ENCODE measurements at places on chromosomes 5 and 9.

DNA sequence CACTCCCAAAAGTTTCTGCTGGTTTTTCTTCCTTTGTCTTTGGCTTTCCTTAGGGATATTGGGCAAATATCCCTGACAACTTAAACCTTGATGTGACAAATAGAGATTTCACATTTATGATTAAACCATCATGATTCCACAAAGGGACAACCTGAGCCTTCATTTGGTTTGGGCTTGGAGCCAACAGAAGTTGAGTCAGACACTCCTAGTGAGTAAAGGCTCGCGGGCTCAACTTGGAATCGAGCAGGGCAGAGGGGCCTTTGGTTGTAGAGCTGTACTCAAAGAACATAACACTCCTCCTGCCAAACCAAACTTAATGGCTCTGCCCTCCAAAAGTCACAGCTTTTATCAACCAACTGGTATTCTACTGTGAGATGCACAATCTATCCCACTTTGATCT, 290.2 kb upstream of the MAP3K1 start:
- DNase-seq: peak; percentile 51

DNA sequence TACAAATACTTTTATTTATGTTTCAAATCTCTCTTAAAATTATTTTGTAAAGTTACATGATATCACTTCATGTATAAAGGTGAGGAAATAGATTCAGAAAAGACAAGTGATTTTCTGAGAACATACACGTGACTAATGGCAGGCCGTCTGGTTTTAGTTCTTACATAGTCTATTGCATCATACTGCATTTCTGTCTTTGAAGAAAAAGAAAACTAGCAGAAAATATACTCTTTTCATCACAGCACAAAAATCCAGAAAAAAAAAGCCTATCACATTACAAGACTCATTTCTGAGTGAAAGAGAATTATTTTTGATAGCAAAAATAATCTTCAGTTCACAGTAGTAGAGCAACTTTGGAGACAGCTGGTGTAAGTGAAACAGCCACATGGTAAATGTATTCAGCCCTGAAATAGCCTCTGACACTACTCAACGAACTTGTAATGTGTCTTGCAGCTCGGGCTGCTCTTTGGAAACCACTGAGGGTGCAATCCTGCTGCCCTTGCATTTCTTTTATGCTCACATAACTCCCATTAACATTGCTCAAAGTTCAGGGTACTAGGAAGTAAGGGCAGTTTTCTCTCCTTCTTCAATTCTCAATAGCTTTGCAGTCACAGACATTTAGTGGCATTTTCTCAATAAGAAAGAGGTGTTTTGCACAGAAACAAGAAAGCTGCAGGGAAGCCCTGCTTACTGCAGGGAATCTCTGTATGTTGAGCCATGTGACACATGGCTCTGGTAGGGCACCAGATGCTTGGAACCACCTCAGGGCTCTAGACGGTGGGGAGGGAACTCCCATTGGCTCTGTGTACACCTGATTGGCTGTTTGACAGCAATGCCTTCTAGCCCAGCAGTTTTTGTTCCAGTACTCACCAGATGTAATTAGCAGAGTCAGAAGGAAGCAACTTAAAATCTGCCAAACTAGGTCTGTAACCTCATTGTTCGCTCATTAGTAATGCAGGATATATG, 845.3 kb upstream of the PTPRD start:
- DNase-seq: no peak

GRCh38 chr9:114049441-114050225, 28.5 kb downstream of the AMBP start:
- no peak for DNase-seq

DNA sequence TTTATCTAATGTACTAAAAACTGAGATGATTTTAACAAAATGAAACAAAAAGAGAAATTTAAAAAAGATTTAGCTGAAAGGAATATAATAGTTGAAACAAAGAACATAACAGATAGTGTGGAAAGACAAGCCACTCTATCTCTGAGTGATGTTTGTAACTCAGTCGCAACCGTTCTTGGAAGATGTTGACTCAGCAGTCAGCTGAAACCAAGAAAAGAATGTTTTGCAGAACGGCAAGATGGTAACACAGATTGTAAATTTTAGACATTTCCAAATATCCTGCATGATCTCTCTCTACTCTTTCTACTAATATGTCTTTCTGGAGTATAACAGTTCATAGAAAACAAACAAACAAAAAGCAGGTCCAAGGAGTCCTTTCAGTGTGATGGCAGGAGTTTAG, 746.1 kb upstream of the CDH6 start:
- DNase-seq: no peak

DNA sequence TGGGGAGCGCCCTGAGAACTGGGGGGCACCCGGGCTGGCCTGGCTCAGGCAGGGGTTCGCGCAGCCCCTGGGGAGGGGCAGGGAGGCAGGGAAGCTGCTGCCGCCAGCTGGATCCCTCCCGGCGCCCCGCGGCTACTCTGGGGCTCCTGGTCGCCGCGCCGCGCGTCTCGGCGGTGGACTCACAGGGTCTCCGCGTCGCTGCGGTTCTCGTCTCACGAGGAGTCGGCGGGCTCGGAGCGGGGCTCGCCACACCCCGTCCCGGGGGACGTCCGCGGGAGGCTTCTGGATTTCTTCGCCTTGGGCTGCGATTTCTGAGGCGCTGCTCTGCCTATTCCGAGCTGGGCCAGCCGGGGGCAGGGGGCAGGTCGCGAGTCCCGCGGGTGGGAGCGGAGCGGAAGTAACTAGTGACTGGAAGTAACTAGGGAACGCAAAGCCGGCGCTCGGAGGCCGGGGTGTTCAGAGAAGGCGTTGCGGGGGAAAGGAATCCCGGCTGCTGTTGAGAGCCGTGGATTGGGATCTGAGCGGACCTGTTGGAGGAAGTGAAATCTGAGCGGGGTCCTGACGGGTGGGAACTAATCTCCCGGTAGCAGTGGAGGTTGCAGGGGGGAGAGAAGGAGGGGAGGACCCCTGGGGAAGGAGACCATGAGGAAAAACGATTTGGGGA, 511 bp downstream of the CYSTM1 start:
- peak; percentile 51 for DNase-seq

DNA sequence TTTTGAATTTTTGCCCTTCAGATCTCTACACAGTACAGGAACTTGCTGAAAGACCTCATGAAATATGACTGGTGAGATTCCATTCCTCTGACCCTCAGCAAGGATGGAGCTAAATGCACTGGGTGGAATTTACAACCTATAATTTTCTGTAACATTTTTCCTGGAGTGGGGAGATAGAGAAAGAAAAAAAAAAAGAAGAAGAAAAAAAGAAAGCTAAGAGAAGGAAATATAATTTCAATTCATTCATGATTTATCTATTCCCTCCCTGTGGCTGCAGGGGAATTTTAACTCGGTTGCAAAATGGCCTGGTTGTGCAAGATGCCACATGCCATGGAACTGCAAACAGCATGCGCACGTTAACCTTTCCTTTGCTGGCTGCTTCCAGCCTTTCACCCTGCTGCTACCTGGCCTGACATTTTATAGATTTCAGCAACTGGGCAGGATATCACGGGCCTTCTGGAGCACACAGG, 155.4 kb downstream of the FSTL4 start:
- DNase-seq: peak; percentile 58

DNA sequence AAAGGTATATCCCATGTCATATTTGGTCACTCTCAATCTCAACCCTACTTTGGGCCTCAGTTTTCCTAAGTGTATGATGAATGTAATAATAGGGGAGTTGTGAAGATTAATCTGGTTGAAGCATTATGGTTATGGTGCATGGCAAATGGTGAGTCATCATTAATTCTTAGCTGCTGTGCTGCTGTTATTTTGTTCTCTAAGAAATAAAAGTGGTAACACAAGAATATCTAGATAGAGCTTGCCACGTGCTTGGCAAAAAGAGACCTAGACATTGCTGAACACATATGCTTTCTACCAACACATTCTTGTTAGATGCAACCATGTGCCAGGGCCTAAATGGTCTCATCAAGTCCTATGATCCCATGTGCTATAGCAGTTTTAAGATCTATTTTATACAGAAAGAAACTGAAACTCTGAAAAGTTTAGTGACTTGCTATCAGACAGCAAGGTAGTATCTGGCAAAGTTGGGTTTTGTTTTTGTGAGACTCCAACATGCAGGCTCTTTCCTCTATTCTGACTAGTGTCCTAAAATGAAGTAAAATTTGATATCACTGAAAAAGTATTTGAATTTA, 699.9 kb upstream of the MEF2C start:
- DNase-seq: peak; percentile 22

- no peak for DNase-seq
Observed at GRCh38 chr9:131096269-131097125, at the start of gene AIF1L. Gene AIF1L (plus strand): TSS chr9:131096531. CDS start chr9:131096630, 99 bp downstream.

GRCh38 chr9:98318834-98319478, 63.5 kb upstream of the TBC1D2 start:
- DNase-seq: peak; percentile 61

GRCh38 chr5:82308416-82308815, 30.3 kb upstream of the RPS23 start:
- no peak for DNase-seq

DNA sequence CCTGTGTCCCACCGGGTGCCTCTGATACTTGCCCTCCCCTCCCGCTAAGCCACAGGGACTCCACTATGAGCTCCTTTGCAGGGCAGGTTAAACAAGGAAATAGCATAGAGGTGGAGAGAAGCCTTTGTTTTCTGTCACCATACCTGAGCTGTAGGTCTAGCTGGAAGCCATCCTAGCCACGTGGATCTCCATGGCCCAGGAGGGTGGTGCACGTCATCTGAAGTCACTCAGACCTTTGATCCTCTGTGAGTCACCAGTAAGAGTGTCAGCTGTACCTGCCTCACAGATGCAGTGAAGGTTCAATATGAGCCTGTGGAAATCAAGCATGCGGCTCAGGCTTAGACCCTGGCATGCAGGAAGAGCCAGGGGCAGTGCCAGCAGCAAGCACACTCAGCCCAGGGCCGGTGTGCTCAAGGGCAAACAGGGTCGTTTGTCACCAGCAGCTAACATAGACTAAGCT, 55.1 kb downstream of the ASS1 start:
- DNase-seq: no peak

DNA sequence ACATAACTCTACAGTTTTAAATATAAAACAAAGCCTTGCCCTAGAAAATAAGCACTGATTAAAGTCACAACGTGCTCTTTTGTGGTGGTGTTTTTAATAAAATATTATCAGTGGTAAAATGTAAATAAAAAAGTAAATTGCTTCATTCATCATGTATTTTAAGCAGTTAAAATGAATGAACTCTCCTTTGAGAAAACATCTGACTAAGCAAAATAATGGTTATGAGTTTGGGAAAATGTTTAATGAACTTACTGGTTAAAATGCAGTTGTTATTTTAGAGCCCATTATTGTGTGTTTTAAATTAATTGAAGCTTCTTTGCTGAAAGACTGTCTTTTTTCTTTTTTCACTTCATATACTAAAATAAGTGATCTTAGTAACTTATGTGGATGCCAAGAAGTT, 1007.5 kb upstream of the ARRDC3 start:
- DNase-seq: no peak

GRCh38 chr5:150464554-150465012, 15.0 kb upstream of the RPS14 start:
- peak; percentile 62 for DNase-seq

DNA sequence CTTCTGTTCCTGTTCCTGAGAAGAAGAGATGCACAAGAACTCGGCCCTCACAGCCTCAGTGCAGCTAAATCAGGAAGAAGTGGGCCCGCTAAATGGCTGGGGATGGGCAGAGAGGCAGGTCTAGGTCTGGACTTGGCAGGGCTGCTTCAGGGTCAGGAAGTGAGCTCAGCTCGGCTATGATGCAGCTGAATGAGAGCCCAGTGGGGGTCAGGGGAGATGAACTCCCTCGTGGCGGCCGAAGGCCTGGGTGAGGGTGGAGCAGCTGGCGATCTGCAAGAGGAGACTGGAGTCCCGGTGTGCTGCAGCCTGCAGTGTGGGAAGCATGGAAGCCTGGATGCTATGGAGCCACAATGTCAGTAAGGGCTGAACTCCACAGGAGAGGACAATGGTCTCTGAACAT, 466.2 kb downstream of the SPOCK1 start:
- no peak for DNase-seq

- no peak for DNase-seq
Observed at GRCh38 chr9:19484699-19485098, 75.9 kb downstream of the ACER2 start.

DNA sequence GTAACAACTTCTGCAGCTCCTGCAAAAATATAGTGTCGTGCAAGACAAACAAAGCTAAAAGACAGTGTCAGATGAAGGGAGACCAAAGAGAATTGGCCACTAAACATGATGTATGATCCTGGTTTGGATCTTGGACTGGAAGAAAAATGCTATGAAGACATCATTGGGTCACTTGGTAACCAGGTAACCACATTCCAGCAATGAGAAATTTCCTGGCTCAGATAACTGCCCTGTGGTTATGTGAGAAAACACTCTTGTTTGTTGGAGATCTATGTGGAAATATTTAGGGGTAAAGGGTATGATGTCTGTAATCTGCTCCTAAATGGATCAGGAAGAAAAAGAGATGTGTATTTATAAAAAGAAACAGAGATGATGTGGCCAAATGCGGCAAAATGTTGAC, 45.5 kb upstream of the ANKRD33B start:
- peak; percentile 68 for DNase-seq

DNA sequence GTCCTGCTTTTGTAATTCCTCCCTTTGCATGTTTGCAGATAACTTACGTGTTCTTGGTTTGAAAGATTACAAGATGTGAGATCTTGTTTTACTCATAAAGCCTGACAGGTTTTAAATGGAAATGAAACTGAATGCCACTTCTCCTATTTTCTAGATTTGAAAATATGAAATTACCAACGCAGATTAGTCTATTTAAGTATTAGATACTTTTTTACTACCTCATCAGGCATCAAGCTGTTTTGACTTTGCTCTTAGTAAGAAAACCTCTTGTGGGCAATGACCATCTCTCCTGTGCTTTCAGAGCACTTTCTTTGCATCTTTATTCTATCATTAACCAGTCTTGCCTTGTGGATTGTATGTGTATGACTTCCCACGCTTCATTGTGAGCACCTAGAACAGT, 3.5 kb downstream of the DMXL1 start:
- DNase-seq: no peak

- DNase-seq: no peak
Observed at GRCh38 chr5:108196276-108196675, 185.6 kb downstream of the FBXL17 start.

DNA sequence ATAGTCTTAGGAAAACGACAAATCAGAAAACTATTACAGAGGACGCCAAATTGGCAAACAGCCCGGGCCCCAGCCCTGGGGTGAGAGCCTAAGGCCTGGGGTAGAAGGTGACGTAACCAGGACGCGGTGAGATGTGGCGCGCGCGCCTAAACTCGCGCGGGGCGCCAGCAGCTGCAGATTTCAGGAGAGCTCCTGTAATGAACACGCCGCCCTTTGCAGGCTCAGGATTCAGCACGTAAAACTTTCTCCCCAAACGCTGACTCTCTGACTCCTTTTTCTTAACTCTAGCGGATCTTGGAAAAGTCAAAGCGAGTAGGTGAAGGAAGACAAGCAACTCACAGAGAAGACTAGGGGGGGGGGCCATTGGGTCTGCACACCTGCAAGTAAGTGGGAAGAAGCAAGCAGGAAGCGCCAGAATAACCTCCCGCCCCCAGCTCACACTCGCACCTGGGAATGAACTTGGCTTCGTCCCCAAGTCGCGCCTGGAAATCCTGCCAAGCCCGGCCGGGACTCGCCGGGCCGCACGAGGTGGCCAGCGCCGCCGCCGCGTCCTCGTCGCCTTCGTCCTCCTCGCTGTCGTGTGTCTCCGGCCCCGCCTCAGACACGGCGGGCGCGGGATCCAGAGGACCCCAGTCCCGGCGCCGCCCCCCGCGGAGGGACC, 822 bp downstream of the RASEF start:
- DNase-seq: peak; percentile 28
